ENCODE measurements at places on chromosomes 4 and X.

- no peak for DNase-seq
These were observed 76.7 kb downstream of the TAB3 start for GRCh38 chrX:30812326-30812725.

DNA sequence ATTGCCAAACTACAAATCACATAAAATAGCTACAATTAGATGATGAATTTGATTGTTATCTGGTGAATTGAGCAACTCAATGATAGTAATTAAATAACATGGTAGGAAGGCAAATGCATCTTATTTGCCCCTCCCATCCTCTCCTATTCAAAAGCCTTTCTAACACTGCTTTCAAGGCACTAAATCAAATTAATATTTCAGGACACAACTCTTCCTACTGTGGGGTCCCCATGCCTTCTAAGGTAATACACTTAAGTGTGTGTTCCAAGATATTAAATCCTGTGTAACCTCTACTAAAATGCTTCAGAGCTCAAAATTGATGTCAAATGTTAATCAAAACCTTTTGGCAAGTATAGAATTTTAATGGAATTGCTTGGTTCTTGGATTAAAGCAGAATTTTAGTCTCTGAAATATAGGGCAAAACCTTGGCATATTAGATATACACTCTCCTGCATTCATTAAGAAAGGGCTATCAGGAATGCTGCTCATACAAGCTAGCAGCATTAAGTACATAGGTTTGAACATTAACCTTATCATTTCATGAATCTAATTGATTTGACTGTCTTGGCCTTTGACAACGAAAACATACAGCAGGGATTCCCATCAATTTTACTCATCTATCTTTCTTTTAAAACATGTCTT lies 371.8 kb upstream of the GALNTL6 start:
- DNase-seq: no peak

DNA sequence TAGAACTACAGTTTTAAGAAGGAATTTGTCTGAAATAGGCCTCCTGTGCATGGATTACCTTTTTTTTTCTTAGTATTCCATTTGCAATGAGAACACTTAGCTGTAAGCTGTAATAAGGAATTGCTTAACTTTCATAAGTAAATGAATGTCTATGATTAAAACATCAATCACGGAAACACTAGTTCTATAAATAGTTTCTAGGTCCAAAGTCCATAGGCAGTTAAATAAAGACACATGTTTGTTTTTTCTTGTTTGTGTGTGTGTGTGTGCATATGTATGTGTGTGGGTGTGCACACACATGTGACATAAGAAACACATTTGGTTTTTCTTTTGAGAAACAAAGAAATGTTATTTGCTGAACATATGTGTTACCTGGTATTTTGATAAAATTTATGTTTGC lies 11.2 kb downstream of the GPRIN3 start:
- DNase-seq: no peak

GRCh38 chr4:23333556-23333945 lies 556.3 kb downstream of the PPARGC1A start:
- DNase-seq: no peak

DNA sequence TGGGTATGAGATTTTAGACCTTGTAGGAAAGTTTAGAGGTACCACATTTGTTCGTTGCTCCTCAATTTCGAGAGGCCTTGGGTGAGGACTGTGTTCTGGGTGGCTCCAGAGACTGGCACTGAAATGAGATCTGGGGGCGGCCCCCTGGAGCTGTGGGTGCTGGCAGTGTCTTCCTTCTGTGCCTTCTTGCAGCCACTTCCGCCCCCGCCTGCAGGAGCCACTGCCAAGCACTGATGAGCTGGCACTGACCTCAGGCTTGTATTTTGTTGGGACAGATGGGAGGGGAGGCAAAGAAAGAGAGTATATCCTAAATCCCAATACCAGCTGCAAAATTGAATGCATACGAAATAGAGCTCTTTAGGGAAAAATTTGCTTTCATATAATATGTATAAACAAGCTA lies 64.5 kb upstream of the CLDN34 start:
- no peak for DNase-seq

- DNase-seq: no peak
These were observed 182.4 kb upstream of the MBNL3 start for GRCh38 chrX:132671229-132671641.

- DNase-seq: no peak
These were observed 63.2 kb upstream of the TNIP3 start for GRCh38 chr4:121227341-121227792.

- DNase-seq: no peak
These were observed 55.5 kb downstream of the GSPT2 start for GRCh38 chrX:51798701-51799100.

GRCh38 chrX:72478853-72479252 lies 93.8 kb downstream of the HDAC8 start:
- no peak for DNase-seq

GRCh38 chr4:6907658-6908191 lies 1.9 kb upstream of the TBC1D14 start:
- DNase-seq: no peak

- DNase-seq: no peak
These were observed 123.3 kb downstream of the NFKB1 start for GRCh38 chr4:102624505-102624904.

GRCh38 chrX:51852621-51853020 lies 40.8 kb upstream of the MAGED1 start:
- no peak for DNase-seq

- no peak for DNase-seq
These were observed 27.1 kb downstream of the FHIP1A start for GRCh38 chr4:151436093-151436518.

DNA sequence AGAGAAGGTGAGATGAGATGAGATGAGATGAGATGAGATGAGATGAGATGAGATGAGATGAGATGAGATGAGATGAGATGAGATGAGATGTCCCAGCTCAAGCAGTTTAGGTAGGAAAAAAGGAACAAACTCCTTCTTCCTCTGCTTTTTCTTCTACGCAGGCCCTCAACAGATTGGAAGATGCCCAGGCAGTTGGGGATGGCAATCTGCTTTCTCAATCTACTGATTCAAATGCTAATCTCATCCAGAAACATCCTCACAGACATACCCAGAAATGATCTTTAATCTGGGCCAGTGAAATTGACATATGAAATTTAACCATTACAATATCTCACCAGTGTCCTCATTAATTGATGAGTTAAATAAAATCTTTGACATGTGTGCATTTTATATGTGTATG lies 370.3 kb upstream of the SLC7A11 start:
- no peak for DNase-seq

DNA sequence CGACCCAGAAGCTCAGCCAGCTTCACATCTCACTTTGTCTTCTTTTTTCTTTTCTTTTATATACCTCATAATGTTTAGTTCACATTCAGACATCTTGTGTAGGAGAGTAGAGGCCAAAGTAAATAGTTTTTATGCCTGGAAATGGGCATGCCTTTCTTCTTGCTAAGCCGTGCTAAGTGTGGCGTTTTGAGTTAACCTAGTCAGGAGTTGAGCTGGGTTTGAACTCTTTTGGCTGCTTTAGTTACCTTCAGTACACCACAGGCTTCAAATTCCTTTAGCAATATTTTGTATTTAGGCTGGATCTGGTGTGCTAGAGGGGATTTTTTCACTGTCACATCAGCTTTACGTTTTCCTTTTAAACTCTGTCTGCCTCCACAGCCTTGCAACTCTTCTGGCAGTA lies 300.8 kb downstream of the ZNF674 start:
- no peak for DNase-seq

DNA sequence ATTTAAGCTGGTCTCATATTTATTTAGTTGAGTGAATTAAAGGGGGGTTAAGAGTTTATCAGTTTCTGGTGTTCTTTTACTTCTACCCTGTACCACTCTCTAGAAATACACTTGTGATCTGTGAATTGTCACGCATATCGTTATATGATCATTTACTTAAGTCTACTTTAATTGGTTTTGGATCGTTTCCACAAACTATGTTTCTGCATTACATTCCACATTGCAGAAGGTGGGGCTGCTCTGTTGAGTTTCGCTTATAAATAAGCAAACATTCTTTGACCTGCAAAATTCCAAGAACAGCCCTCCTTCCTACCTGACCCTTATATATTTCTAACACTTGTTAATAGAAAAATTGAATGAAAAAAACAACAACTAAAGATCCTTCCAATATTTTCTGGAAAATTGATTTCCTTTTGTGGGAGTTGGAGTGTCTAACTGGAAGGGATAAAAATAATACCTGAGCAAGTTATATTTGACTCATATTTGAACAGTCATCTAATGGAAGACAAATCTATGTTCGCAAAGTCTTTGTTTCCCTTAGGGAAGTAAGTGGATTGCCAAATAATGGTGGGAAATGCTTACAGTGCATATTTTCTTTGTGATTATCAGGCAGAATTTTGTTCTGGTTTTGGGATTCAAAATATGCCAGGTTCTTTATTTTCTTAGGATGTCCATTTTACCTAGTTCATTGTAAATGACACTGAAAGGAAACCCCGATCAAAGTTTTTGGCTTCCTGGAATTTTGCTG lies 152.7 kb downstream of the RELL1 start:
- DNase-seq: no peak

GRCh38 chr4:153137159-153137558 lies 67.1 kb upstream of the TRIM2 start:
- peak; percentile 57 for DNase-seq

GRCh38 chr4:15691346-15692135 lies 9.9 kb downstream of the FAM200B start:
- no peak for DNase-seq

GRCh38 chr4:106409901-106410889 lies 41.6 kb upstream of the GIMD1 start:
- DNase-seq: no peak

DNA sequence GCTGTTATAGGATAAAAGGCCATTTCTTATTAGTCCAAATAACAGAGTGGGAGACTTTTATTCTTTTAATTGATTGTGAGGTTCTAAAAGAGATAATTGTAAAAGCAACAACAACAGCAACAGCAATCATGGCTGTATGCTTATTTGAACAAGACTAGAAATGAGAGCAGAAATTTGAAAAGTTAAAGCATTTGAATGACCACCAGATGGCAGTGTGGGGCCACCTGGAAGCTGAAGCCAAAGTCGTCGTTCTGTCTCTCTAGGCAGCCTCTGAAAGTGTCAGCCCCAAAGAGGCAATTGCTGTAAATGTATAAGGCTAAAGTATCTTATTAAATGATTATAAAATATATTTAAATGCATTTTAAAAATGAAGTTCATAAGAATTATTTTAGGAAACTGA lies 42.2 kb downstream of the SH2D1A start:
- peak; percentile 24 for DNase-seq

DNA sequence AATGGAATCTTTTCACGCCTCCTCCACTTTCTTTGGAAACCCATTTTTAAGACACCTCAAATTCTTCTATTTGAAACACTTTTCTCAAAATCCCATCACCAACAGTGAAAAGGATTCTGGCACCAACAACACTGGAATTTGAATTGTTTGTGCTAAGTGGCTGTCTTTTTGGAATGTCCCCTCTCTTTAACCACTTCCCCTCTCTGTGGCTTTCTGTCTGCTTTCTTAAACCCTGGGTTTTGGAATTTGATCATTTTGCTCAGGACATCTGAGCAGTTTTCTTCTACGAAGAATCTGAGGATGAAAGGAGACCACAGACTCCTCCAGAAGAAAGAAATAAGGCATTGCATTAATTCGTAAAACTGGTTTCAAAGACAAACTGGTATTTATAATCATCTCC lies 89.0 kb downstream of the MXRA5 start:
- no peak for DNase-seq

DNA sequence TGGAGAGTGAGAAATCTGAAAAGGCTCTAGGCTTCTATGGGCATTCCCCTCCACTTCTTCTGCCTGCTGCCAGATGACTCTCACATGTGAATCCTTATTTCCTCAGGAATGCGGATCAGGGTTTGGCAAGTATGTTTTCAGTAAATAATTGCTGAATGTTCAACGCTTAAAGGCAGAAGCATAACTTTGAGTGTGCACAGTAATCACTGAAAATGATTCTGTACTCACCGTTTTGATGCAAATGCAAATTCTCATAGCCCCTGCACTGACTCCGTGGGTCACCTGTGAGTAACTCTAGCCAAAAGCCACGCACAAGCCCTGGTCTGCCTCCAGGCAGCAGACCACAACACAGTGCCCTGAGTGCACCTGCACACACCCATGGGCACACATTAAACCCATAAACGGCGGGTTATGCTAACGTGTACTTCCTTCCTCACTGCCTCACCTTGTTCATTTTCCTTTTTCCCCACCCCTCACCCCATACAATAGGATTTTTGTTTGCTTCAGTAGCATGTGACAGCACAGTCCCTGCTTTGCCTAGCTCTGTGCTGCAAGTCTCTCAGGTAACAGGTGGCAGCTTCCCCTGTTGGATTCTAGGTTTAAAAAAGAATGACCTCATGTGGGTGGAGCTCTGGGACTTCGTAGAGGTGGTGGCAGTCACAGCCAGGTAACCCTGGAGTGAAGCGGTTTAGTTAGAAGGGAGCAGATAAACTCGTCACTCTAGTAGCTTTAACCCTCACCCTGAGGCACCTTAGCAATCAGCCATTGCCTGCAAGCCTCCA lies at the start of gene ARHGEF38:
ARHGEF38 (plus strand) TSS at position 656 of the 782 bp plus-strand sequence. CDS start 146 bp downstream, outside the sequence.
- no peak for DNase-seq

GRCh38 chr4:10442976-10443375 lies 14.2 kb downstream of the ZNF518B start:
- no peak for DNase-seq

DNA sequence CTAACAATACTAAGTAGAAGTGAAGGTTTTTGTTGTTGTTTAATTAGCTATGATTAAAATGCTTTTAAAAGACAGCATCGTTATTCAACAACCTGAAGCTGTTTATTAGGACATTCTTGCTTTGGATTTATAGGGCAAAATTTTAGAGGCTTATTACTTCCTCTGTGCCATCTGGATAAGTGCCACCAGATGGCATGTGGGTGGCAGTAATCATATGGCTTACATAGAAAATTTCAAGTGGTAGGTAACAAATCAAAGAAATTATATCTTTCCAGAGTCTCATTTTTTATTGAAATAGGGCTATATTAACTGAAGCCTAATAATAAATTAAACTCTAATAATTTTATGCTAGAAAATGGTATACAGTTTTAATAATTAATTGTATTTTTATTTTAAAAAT lies 83.3 kb upstream of the HTR2C start:
- DNase-seq: no peak

DNA sequence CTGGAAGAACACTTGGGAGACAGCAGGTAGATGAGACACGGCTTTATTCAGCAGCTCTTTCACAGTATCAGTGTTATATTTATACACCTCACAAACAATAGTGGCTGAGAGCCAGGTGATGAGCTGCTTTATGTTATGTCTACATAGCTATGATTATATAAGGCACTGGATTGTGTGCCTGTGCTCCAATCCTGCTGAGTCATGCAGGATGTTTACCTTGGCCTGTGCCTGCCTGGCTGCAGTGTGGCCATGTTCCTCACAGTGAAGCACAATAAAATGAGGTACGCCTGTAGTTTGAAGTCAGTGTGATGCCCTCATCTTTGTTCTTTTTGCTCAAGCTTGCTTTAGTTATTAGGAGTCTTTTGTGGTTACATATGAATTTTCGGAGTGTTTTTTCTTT lies 31.3 kb downstream of the CXCL13 start:
- no peak for DNase-seq

All from AG09319 (cell line).